ENCODE measurements at places on chromosomes 7 and 10. TPM values are rescaled to one million over a fixed set of nuclear protein-coding genes. Genes with fewer than 3 reads are reported as not detected.

The MEST gene
- total RNA-seq = 26.0 TPM

GRCh38 chr10:133422807-133423771 is 1.3 kb downstream of the SPRN start:
- no peak for DNase-seq

DNA sequence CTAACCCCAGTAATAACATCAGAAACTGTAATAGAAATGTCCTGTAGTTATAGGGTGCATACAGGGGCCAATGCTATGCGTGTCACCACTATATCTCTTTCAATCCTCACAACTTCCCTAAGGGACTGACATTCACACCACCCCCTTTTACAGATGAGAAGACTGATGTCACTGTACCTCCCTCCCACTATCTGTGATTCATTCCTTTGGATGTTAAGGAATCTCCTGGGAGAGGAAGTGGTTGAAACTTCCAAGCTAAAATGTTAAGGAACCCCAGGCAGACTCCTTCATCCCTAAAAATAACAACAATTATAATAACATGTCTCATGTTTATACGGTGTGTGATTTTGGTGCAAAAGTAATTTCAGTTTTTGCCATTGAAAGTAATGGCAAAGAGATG is 5.4 kb downstream of the COL13A1 start:
- peak; percentile 58 for DNase-seq

The KCP gene
- 5.1 TPM for total RNA-seq

The SMARCD3 gene
- total RNA-seq = 13.1 TPM

The ANKRD16 gene
- total RNA-seq = 10.4 TPM

DNA sequence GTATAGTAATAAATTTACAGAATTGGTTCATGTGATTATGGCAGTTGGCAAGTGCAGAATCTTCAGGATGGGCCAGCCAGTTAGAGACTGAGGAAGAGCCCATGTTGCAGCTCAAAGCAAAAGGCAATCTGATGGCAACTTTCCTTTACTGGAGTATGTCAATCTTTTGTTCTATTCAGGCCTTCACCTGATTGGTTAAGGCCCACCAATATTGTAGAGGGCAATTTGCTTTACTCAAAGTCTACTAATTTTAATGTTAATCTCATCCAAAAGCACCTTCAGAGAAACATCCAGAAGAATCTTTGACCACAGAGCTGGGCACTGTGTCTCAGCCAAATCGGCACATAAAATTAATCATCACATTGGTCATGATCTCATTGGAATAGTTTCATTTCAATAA is 20.0 kb upstream of the POM121L12 start:
- DNase-seq = no peak

GRCh38 chr10:52217531-52217930 is 96.5 kb upstream of the DKK1 start:
- no peak for DNase-seq

The CRPPA gene
- total RNA-seq = 2.0 TPM

The CPA1 gene
- not detected for total RNA-seq

DNA sequence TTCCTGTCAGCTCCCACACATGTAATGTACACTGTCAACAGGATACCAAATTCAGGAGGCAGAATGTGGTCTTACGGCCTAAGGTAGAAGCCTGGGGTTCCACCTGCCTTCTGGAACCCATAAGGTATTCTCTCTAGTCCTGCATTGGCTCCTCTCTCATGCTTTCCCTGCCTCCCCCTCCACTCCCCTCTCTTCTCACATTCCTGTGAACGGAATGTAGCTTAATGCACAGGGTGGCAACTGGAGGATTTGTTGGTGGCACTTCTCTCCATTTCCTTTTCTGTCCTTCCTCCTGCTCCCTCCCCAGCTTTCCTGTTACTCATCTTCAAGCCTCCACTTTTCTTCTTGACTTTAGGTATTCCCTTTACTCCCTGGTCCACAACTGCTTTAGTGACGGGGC is 11.5 kb upstream of the FLNC start:
- DNase-seq = no peak

GRCh38 chr7:80967917-80968297 is 49.1 kb upstream of the SEMA3C start:
- no peak for DNase-seq

- DNase-seq = peak; percentile 53
Measured at GRCh38 chr7:100983451-100984187, 14.3 kb downstream of the MUC12 start.

GRCh38 chr10:73970845-73971244 is 27.1 kb upstream of the VCL start:
- DNase-seq = no peak

GRCh38 chr7:1767524-1767923 is 97.4 kb downstream of the ELFN1 start:
- DNase-seq = no peak
